Regular cardiac myocyte (primary cell): ENCODE measurements at places on chromosomes 12 and 14. TPM values are rescaled to one million over a fixed set of nuclear protein-coding genes. Genes with fewer than 3 reads are reported as not detected.

Gene PKP2
- total RNA-seq, result 0.38 and 8.2 TPM in 2 replicates

Gene KCNK10
- not detected in 2 replicates for total RNA-seq

Gene SAMD15
- total RNA-seq, result 2.5 and 4.2 TPM in 2 replicates

Gene HNF1A
- total RNA-seq, result under 0.01 TPM in 1 of 2 replicates, not detected in the other

Gene ART4
- 1.3 and 7.9 TPM in 2 replicates for total RNA-seq

Gene ASCL1
- not detected in 2 replicates for total RNA-seq

Gene CLEC14A
- total RNA-seq, result 8.2 and 18.3 TPM in 2 replicates

Gene MORN3
- 0.56 and 0.58 TPM in 2 replicates for total RNA-seq

Gene PAX9
- not detected in 2 replicates for total RNA-seq

Gene CCDC177
- under 0.01 TPM in 2 replicates for total RNA-seq

Gene GUCY2C
- not detected in 2 replicates for total RNA-seq

Gene KRT3
- not detected in 2 replicates for total RNA-seq

Gene MDGA2
- under 0.01 TPM in 1 of 2 replicates, not detected in the other for total RNA-seq

Gene BEGAIN
- 0.85 TPM in 1 of 2 replicates, not detected in the other for total RNA-seq

Gene CABP1
- total RNA-seq, result 10.7 and 16.1 TPM in 2 replicates

Gene PMCH
- 0.19 TPM in 1 of 2 replicates, not detected in the other for total RNA-seq

Gene RNASE12
- not detected in 2 replicates for total RNA-seq

Gene SLCO1B1
- total RNA-seq, result not detected in 2 replicates

Gene ZBTB1
- 40.8 and 60.9 TPM in 2 replicates for total RNA-seq

Gene RABGGTA
- 24.0 and 28.0 TPM in 2 replicates for total RNA-seq

Gene AQP6
- total RNA-seq, result under 0.01 TPM in 1 of 2 replicates, not detected in the other

Gene KRT74
- total RNA-seq, result not detected in 2 replicates

Gene HAL
- total RNA-seq, result under 0.01 TPM in 1 of 2 replicates, not detected in the other

Gene PRIMA1
- not detected in 2 replicates for total RNA-seq

Gene SCN8A
- total RNA-seq, result 3.5 and 7.6 TPM in 2 replicates

Gene SLC25A21
- under 0.01 and 0.58 TPM in 2 replicates for total RNA-seq

Gene GLT1D1
- not detected in 2 replicates for total RNA-seq

Gene RNU4-1
- total RNA-seq, result under 0.01 TPM in 1 of 2 replicates, not detected in the other

Gene IFI27L1
- 21.7 and 24.7 TPM in 2 replicates for total RNA-seq

Gene PROX2
- not detected in 2 replicates for total RNA-seq

Gene LRRIQ1
- total RNA-seq, result under 0.01 and 0.38 TPM in 2 replicates

Gene SLC25A47
- total RNA-seq, result under 0.01 TPM in 1 of 2 replicates, not detected in the other

Gene KERA
- total RNA-seq, result not detected in 2 replicates

Gene GPR137C
- 0.56 and 0.58 TPM in 2 replicates for total RNA-seq

Gene CLEC12A
- total RNA-seq, result not detected in 2 replicates

Gene CYP27B1
- 0.19 and 1.1 TPM in 2 replicates for total RNA-seq

Gene MYL6B
- 35.7 and 60.0 TPM in 2 replicates for total RNA-seq

Gene TAS2R46
- total RNA-seq, result 1.5 and 2.8 TPM in 2 replicates

Gene CMKLR1
- under 0.01 TPM in 1 of 2 replicates, not detected in the other for total RNA-seq

Gene CPNE6
- not detected in 2 replicates for total RNA-seq

Gene CLEC4A
- 0.85 TPM in 1 of 2 replicates, not detected in the other for total RNA-seq

Gene AKAP5
- 0.56 and 0.58 TPM in 2 replicates for total RNA-seq

Gene PLEKHG7
- not detected in 2 replicates for total RNA-seq

Gene OR4E2
- not detected in 2 replicates for total RNA-seq

Gene KRT2
- not detected in 2 replicates for total RNA-seq

Gene SLC4A8
- total RNA-seq, result 0.56 and 1.3 TPM in 2 replicates

Gene ATP6V1D
- total RNA-seq, result 170 and 175 TPM in 2 replicates

Gene AJUBA
- 47.0 and 53.0 TPM in 2 replicates for total RNA-seq
